ENCODE measurements at places on chromosomes 2 and 18. TPM values are rescaled to one million over a fixed set of nuclear protein-coding genes. Genes with fewer than 3 reads are reported as not detected.

- peak; percentile 89 for ATAC-seq
These were observed 31.1 kb downstream of the NCOA1 start for GRCh38 chr2:24521975-24522639.

GRCh38 chr2:225009768-225010167 lies 32.5 kb downstream of the DOCK10 start:
- no peak for ATAC-seq

The GKN2 gene
- total RNA-seq = not detected

The CTAGE1 gene
- total RNA-seq = not detected

DNA sequence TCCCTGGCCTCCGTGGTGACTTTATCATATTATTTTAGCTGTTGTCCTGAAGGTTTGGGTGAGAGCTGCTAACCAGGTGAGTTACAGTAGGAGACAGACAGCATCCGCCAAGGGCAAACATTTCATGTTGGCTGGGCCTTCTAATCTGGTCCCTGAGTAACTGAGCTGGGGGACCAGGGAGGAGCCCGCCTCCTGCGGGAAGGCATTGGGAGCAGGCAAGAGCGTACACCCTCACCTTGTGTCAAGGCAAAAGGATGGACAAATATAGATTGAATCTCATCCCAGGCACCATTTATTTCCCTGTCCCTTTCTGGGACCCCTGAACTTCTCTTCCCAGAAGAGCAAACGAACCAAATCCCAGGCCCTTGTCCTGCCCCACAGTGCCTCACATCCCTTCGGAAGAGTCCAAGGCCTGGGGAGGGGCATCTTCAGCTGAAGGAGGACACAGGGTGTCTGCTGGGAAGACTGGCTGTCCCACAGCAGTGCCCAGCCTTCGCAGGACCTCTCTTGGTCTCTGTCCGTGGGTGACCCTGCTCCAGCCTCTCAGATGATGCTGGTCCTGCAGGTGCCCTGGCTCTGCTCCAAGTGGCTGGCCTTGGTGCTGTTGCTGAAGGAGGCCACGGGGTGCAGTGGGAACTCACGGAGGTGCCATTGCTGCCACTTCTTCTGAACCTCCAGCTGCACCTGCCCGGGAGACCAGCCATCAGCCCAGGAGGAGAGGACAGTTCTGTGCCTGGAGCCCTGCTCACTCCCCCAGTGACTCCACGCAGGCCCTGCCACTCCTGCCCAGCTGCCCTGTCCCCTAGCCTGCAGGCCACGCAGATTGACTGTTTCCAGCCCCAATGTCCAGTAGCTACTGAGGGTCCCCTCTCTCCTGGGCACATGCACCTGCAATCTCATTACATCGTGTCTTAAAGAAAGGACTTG lies 8.2 kb downstream of the TMEM37 start:
- ATAC-seq = no peak

The RASGRP3 gene
- total RNA-seq = 5.7 TPM

GRCh38 chr2:182187130-182187529 lies 201.5 kb downstream of the PPP1R1C start:
- ATAC-seq = no peak

Measured in activated T-helper 17 cell treated with anti-CD3 and anti-CD28 coated beads, Interleukin-2, amount 50 U/mL, for 72 hours (primary cell).